ENCODE measurements at places on chromosomes 7 and 10.

DNA sequence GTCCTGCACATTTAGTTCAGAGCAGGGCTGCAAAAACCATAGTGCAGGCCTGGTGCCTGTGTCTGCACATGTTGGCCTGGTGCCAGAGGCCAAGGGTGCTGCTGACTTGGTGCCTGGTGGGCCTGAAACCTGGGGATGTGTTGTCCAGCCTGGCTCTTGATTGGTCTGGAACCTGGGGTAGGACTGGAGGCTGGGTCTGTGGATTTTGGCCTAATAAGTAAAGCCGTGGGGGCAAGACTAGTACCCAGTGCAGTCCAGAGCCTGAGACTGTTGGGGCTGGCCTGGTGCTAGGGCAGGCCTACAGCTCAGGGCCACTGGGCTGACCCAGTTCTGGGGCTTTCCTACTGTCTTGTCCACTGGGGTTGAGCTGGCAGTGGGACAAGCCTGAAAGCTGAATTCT lies 817.9 kb downstream of the DNAJB9 start:
- DNase-seq = no peak

- peak; percentile 68 for DNase-seq
Observed at GRCh38 chr7:139647814-139648390, 124.4 kb downstream of the CLEC2L start.

GRCh38 chr10:33539116-33539515 lies 204.6 kb upstream of the NRP1 start:
- DNase-seq = no peak

GRCh38 chr10:128149267-128150014 lies 23.2 kb upstream of the MKI67 start:
- DNase-seq = no peak

DNA sequence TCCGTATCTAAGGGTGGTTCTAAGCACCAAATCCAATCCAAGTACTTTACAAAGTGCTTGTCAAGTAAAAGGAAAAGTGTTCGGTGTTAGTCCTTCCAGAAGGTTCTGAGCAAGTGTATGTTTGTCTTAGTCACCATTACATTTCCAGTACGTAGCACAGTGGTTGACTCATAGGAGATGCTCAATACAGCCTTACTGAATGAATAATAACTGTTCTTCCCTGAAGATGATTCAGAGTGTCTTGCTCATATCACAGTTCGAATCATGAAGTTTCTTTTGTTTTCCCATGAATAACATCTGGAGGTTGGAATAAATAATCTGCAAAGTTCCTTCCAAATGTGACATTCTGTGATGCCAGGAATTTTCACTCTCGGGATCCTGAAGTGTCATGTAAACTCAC lies 53.4 kb downstream of the WNT2 start:
- DNase-seq = no peak

- DNase-seq = no peak
Observed at GRCh38 chr10:10989669-10990068, 28.0 kb upstream of the CELF2 start.

- DNase-seq = no peak
Observed at GRCh38 chr10:78205457-78206016, 171.9 kb downstream of the RPS24 start.

All from pons (tissue), 1 donor.